Right lobe of liver (tissue), 6 donors: ENCODE measurements at places on chromosomes 5 and 9. TPM values are rescaled to one million over a fixed set of nuclear protein-coding genes. Genes with fewer than 3 reads are reported as not detected.

- DNase-seq: no peak
Measured at GRCh38 chr5:6747103-6747502, 33.9 kb downstream of the TENT4A start.

GRCh38 chr5:138949988-138950387 lies 74.9 kb upstream of the LRRTM2 start:
- DNase-seq: no peak

GRCh38 chr9:91519520-91520277 lies 96.1 kb upstream of the NFIL3 start:
- no peak for DNase-seq

DNA sequence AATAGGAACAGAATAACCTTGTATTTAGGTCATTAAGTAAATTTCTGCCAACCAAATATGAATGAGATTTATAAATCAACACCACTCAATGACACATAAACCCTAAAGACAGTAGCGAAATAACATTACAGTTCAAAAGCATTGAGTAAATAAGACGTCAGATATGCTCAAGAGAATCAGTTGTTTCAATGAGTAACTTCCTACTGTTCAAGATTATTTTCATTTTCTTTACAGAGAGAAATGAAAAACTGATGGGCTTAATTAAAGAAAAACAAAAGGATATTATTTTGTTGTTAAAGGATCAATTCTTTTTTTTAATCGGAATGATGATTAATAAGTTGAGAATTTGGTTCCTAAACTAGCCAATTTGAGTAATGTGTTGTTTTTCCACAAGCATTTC lies 150.1 kb downstream of the BNC2 start:
- no peak for DNase-seq

- no peak for DNase-seq
Measured at GRCh38 chr9:117744856-117745389, 40.7 kb downstream of the TLR4 start.

- DNase-seq: no peak
Measured at GRCh38 chr5:148873690-148874485, 47.5 kb downstream of the ADRB2 start.

DNA sequence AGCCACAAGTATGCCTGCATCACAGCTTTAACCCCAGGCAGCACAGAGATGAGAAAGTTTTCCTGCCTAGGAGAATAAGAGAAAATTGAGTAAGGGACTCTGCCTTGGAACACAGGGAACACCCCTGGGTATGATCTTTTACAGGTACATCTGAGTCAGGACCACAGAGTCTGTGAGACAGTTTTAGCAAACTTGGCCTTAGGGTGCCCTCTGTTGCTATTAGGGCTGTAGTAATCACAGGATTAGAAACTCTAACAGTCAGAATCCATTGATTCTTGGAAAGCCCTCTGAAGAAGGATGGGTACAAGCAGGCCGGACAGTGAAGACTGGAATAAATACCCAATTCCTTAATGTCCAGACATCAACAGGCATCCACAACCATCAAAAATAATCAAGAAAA lies 989.5 kb upstream of the CDH9 start:
- DNase-seq: no peak

- DNase-seq: peak; percentile 31
Measured at GRCh38 chr5:116361171-116361967, 213.3 kb downstream of the SEMA6A start.

GRCh38 chr9:99783799-99784198 lies 37.9 kb upstream of the NR4A3 start:
- DNase-seq: no peak

Gene CAAP1
- total RNA-seq: 13.3 TPM

Gene CDH9
- total RNA-seq: not detected

Gene LRRC70
- total RNA-seq: 1.7 TPM

Gene RANBP3L
- total RNA-seq: 1.1 TPM

Gene SLC9A3
- total RNA-seq: 1.4 TPM

Gene ENHO
- 2.4 TPM for total RNA-seq
